ENCODE measurements at places on chromosomes 5 and 9.

DNA sequence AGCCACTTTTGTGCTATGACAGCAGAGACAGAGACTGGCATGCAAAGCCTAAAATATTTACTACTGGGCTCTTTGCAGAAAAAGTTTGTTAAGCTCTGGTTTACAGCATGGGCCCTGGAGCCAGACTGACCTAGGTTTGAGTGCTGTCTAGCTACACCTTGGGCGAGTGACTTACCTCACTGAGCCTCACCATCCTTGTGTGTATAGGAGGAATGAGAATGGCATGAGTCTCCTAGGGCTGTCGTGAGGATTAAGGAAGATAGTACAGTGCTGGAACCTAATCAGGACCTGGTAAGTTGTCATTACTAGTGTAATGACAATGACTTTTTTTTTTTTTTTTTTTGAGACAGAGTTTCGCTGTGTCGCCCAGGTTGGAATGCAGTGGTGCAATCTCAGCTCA lies 65.2 kb downstream of the MSX2 start:
- DNase-seq, result no peak

GRCh38 chr5:115599502-115599901 lies 2.8 kb downstream of the TICAM2 start:
- peak; percentile 6 for DNase-seq

DNA sequence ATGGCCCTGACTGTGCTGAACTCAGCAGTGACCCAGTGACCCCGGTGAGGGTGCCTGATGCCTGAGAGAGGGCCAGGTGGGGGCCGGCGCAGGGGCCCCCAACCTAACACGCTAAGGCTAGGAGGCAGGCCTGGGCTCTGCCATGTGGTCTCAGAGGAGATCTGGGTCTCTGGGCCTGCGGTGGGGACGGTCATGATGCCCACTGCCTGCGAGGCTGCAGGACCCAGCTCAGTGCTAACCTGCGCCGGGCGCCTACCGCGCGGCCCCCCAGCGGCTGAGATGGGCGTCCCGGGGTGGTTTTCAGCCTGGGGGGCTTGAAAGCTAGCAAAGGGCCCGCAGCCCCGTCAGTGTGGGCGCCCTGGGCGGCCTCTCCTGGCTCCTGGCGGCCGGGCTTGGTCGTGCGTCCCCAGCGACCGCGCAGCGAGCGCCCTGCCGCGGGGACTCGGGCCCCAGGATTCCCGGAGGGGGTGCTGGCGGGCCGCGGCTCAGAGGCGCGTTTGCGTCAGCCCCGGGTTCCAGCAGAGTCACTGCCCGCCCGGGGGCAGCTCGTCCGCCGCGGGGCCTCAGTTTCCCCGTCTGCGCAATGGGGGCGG lies 2.5 kb downstream of the EGFL7 start:
- DNase-seq, result peak; percentile 69

DNA sequence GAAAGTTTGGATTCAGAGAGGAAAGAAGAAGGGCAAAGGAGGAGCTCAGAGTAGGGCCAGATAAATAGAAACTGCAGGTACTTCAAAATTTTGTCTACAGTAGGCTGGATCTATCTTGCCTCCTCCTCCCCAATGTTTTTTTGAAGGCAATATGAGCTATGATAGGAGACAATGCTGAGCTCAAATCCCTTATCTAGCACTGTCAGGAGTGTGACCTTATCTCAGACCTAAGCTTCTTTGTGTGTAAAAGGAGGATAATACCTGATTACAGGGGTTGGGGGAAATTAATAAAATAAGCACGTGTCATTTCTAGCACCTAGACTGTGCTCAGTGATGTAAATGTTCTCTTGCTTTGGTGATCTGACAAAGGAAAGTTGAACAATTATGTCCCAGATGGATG lies 137.8 kb upstream of the CD180 start:
- no peak for DNase-seq

GRCh38 chr5:143812085-143812705 lies at the start of gene HMHB1:
HMHB1 (plus strand) TSS chr5:143812161.
- DNase-seq, result no peak

GRCh38 chr5:136638084-136638483 lies 272.7 kb upstream of the TRPC7 start:
- DNase-seq, result no peak

DNA sequence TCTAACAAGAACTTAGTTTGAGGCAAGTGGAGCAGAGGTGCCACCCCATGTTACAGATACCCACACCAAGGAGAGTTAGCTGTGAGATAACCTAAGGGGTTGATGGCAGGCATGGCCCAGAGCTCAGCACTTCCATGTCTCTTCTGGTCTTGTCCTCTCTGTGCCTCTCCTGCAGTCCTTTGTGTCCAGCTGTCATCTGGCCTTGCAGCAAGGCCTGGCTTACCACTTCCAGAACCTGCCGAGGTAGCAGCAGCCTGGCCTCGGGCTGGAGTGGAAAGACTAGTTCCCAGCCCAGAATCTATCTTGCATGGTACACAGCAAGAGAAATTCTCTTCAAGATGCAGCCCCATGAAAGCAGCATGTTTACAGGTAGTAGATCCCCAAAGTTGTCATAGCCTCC lies 41.5 kb downstream of the PIP5K1B start:
- DNase-seq, result no peak

GRCh38 chr9:6852243-6852963 lies 94.6 kb downstream of the KDM4C start:
- DNase-seq, result no peak

GRCh38 chr5:149284501-149284900 lies 12.8 kb downstream of the AFAP1L1 start:
- peak; percentile 83 for DNase-seq

GRCh38 chr5:138138949-138139780 lies at the start of gene NME5:
NME5 (minus strand) TSS chr5:138139428; CDS start chr5:138138780, 648 bp downstream.
- peak; percentile 30 for DNase-seq

DNA sequence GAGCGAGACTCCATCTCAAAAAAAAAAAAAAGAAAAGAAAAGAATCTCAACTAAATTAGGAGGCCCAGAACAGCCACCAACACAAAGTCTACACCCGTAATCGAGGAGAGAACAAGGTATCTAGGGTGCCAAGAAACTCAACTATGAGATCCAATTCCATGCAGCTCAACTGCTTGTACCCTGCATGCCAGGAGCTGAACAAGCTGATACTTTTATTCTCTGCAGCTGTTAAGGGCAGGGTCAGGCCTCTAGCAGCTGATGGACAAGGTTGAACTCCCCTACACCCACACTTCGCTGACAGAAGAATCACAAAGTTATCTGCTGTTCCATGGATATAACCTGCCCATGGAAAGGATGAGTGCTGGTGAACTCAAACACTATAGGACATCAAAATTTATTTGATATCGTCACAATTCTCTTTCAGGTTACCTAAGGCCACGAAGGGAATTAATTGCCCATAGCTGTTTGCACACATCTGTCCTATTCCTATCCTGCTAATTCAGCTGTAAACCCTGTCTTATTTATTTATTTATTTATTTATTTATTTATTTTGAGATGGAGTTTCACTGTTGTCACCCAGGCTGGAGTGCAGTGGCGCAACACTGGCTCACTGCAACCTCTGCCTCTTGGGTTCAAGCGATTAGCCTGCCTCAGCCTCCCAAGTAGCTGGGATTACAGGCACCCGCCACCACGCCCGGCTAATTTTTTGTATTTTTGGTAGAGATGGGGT lies 20.7 kb downstream of the UBAP2 start:
- DNase-seq, result no peak

- no peak for DNase-seq
Measured at GRCh38 chr9:89349607-89350006, 31.3 kb downstream of the SECISBP2 start.

DNA sequence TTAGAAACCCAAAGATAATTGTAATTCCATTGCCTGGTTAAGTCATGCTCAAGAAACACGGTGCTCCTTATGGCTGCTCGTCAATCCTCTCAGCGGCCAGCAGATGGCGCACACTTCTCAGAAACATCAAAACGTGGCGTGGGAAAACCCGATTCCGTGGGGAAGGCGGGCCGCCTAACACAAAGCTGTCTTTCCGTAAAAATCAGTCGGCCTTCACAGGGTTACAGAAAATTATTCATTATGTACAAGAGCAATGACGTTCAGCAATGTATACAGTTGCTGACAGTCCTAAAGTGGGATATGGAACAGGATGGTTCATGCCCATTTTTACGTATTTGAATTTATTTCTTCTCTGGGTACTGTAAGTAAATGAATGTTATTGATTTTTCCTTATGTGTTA lies 83.5 kb downstream of the PDE4D start:
- peak; percentile 77 for DNase-seq

GRCh38 chr9:14315875-14316601 lies 2.1 kb upstream of the NFIB start:
- no peak for DNase-seq

DNA sequence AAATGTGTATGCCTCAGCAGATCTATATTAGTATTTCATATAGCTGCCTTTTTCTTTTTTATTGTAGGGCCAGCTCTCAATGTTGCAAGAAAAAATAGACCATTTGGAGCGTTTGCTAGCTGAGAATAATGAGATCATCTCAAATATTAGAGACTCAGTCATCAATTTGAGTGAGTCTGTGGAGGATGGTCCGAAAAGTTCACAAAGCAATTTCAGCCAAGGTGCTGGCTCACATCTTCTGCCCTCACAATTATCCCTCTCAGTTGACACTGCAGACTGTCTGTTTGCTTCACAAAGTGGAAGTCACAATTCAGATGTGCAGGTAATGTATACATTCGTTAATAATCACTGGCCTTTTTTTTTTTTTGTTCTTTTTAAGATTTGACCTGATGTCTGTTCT lies 23.7 kb downstream of the MAN2A1 start:
- no peak for DNase-seq

DNA sequence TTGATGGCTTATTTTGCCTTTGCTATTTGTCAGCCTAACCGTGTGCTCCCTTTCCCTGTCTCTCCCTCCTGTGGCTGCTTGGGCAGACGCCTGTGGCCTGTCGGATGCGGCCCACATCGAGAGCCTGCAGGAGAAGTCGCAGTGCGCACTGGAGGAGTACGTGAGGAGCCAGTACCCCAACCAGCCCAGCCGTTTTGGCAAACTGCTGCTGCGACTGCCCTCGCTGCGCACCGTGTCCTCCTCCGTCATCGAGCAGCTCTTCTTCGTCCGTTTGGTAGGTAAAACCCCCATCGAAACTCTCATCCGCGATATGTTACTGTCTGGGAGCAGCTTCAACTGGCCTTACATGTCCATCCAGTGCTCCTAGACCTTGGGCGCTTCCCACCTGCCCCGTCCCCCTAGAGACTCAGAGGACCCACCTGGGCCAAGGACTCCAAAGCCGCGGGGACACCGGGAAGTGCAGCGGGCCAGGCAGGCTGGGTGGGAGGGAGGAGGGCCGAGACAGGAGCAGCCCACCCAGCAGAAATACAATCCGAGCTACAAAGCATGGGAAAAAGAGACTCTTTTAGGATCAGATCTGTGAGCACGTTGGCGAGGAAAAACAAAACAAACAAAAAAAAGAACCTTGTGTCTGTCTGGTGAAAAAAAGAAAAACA lies 10.6 kb downstream of the NR2F1 start:
- no peak for DNase-seq

- DNase-seq, result peak; percentile 62
Measured at GRCh38 chr9:87528969-87529368, 31.3 kb downstream of the DAPK1 start.

DNA sequence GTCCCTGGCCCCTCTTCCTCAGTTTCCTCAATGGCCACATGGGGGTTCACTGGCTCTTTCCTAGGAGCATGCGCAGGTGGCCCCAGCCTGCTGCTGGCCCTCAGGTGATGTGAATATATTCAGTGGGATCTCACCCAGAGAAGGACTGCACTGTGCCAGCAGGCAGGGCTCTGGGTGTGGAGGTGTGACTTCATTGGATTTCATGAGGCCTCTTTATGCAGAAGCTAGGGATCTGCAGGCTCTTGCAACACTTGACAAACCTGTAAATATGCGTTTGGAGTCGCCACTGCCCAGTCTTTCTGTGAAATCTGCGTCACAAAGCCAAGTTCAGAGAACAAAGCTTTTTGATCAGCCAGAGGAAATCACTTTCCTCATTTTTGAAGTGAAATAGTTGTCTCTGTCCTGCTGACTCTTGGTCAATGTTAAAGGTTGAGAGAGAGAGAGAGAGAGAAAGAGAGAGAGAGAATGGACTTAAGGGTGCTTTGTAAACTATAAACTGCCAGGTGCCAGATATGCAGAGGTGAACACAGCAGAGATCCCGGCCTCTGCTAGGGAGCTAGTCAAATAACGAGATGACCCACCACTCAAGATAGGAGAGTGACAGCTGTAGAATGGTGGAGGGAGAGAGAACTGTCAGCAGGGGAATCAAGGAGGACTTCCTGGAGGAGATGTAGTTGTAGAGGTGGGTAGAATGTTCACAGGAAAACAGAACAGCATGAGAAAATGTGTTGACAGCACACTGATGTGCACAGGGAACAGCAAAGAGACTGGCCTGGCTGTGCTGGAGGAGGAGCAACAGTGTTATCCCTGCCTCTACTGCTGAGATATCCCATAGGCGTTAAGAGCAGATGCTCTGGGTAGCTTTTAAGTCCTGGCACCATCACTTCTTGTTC lies 167.0 kb upstream of the ZNF618 start:
- no peak for DNase-seq

- DNase-seq, result peak; percentile 88
Measured at GRCh38 chr9:100066539-100066938, 32.3 kb downstream of the ERP44 start.

DNA sequence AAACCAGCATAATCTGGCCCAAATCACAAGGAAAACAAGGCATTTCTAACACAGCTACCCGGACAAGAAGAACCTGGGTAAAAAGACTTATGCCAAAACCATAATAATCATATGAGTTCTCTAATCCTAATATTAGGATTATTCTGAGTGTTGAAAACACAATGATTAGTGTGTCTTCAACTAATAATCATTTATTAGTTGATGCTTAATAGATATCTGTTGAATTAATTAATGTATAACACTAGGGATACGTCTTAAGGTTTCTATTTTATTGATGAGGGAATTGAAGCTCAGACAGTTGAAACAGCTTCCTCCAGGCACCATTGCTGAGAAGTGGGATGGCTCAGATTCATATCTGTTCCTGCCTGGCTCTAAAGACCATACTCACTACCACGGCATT lies 112.2 kb downstream of the DOCK2 start:
- DNase-seq, result no peak

DNA sequence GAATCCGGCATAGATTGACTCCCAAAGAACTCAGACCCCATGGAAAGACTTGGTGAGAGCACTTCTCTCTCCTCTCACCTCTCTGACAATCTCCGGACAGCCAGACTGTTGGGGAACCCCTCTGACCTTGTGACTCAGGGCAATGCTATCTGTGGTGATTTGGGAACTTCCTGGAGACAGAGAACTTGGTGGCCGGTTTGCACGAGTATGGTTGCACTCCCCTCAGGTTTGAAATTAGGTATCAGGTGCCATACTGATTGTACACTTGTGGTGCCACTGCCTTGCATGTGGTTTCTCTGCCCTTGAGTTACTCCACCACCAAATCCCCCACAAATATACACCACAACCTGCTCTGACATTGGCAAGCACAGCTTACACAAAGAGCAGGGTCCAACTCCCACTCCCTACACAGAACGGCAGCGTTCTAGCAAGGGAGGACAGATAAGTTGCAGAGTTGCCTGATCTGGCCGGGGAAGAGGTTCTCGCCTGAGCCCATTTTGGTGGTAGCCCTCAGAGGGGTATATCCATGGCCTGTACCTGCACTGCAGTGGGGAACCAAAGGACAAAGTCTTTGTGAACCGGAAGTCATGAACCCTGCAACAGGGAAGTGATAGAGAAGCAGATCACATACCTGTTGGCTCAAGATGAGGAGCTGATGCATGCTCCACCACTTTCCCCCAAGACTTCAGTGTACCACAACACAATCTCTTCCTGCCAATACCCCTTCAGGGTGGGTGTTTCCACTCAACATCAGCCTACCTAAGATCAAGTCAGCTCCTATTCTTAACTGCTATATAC lies 255.1 kb downstream of the MCTP1 start:
- no peak for DNase-seq

- no peak for DNase-seq
Measured at GRCh38 chr5:74063346-74063745, 437.4 kb downstream of the ARHGEF28 start.
